Mesenchymal stem cell (in vitro differentiated cells and primary cell): ENCODE measurements at places on chromosomes 4 and X.

- no peaks in the 10 kb centered on the region for H3K4me1 ChIP-seq
- DNase-seq: no peak
- H3K4me3 ChIP-seq: no peak overlapping the region
These were observed 90.3 kb upstream of the TEX13D start for GRCh38 chrX:124242131-124242530.

- peaks cover 7% of the 10 kb centered on the region for H3K4me1 ChIP-seq
- DNase-seq: peak; percentile 95
- H3K27ac ChIP-seq: peak overlapping the region; percentile 89
- no peaks in the 10 kb centered on the region for H3K27me3 ChIP-seq
These were observed 188.4 kb downstream of the SLC7A11 start for GRCh38 chr4:138053641-138054301.

GRCh38 chr4:56653461-56654237, 27.4 kb downstream of the HOPX start:
- DNase-seq: no peak
- H3K27ac ChIP-seq: no peak overlapping the region
- peaks cover 3% of the 10 kb centered on the region for H3K36me3 ChIP-seq
- no peak overlapping the region for H3K4me3 ChIP-seq

GRCh38 chrX:103012945-103013344, 51.0 kb downstream of the BEX1 start:
- H3K4me3 ChIP-seq: no peak overlapping the region
- H3K27me3 ChIP-seq: no peaks in the 10 kb centered on the region
- no peak overlapping the region for H3K27ac ChIP-seq
- no peaks in the 10 kb centered on the region for H3K36me3 ChIP-seq

DNA sequence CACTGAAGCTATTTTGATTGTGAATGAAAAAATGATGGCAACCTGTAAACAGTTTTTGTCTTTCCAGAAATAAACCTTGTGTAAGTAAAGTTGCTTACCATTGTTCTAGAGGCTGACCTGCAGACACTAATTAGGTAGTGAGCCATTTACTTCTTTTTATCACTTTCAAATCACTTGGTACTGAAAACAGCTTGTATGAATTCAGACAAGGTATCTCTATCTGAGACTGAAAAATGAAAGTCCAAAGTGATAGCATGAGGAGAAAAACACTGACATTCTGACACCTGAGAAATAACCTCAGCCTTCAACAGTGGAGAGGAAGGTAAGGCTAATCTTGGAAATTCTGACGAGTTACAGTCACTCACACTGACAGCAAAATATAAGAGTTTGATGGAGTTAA, 238.8 kb downstream of the GPC3 start:
- H3K4me3 ChIP-seq: no peak overlapping the region
- DNase-seq: no peak
- no peaks in the 10 kb centered on the region for H3K36me3 ChIP-seq

DNA sequence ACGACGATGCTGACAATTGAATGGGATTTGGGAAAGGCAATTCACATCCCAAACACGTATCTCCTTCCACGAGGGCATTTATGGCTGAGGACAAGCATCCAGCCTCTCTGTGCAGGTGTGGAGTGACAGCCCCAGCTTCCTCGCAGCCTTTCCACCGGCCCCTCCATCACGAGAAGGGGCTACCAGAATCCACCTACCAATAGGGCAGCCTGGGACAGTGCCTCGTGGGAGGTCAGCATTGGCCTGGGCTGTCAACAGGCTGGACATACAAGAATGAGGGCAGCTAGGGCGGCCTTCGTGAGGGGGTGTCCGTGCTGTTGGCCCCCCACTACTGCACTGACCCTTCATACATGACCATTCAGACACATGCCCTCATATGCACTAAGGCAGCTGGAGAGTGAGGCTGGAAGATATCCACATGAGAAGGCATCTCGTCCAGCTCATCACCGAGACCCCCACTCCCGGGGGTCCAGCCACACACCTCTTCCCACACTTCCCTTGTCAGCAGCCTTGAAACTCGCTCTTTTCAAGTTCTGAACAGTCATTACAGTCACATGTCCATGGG, 81.0 kb upstream of the ADRA2C start:
- no peak overlapping the region for H3K27ac ChIP-seq
- H3K4me1 ChIP-seq: peaks cover 1% of the 10 kb centered on the region
- H3K36me3 ChIP-seq: no peaks in the 10 kb centered on the region
- H3K4me3 ChIP-seq: no peak overlapping the region
